ENCODE measurements at places on chromosomes 6 and 20.

- DNase-seq, result no peak
These were observed 14.8 kb upstream of the TGM2 start for GRCh38 chr20:38179846-38180245.

GRCh38 chr6:165717732-165718465, 54.9 kb upstream of the PDE10A start:
- no peak for DNase-seq

DNA sequence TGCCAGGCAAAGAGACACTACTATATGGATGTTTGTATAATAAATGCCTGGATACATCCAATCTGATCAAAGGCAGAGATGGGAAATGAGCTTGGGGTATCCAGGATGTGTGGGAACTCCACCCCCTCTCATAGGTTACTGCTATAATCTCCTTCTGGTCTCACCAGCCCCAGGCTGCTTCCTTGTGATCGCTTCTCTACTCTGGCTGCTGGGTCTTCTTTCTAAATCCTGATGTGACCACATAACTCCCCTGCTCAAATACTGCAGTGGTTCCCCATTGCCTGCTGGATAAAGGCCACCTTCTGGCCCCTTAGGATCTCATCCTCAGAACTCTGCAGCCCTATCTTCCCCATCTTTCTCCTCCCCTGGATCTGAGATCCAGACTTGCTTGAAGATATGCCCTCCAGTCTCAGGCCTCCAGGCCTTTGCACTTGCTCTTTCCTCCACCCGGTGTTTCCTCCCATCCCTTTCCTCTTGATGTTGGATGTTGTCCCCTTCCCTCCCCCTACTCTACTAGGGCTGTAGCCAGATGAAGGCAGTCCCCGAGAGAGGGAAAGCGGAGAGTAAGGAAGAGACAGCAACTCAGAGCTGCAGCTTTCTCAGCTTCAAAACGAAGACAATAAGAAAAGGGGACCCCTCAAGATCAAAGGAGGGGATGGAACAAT, 828 bp upstream of the XKR7 start:
- DNase-seq, result no peak

DNA sequence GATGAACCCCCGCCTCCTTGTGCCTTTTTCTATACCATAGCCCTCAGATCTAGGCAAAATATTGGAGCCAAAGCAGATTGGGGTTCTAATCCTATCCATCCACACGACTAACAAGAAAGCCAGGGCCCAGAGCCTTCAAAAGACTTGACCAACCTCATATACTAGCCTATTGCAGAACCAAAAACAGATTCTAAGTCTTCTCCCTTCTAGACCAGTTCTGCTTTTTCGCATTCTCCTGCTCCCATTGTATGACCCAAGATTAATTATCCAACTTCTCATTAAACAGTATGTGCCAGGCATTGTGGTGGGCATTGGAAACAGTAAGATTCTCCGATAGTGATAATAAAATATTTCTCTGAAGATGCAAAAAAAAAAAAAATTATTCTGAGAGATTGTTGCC, 113.7 kb upstream of the JARID2 start:
- DNase-seq, result no peak

GRCh38 chr6:139271056-139271455, 20.7 kb downstream of the TXLNB start:
- no peak for DNase-seq

- DNase-seq, result no peak
These were observed 10.8 kb upstream of the WTAP start for GRCh38 chr6:159716247-159717096.

DNA sequence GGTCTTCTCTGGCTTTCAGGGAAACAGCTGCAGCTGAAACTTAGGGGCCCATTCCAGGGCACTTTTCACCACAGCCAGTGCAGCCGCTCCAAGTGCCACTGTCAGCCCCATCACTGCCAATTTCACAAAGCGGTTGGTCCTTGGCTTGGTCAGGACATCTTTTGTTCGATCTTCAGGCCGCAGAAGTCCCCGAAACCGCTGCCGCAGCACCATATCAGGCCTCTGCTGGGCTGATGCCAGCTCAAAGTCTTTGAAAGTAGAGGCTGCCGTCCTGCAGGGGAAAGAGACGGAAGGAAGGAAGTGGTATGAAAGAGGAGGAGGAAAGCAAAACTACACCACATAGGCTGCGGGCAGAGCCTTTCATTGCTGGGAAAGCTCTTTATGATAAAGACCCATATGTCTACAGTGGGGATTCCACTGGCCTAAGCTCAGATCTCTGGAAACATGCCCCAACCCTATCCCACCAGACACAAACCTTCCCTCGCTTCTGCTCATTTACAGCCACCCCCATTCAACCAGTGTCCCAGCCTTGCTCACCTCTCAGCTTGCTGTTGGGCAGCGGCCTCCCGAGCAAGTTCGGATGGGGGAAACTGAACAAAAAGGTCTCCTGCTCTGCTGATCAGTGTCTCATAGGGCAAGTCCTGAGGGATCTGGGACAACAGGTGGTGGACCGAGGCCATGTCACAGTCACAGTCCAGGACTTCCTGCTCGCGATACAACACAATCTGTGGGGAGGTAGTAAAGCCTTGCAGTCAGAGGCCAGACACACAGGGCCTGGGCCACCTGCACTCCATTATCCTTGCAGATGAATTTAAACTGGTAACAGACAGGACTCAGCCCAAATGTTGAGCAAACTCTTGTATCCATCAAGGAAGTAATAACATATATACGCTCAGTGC, 23.5 kb downstream of the TBC1D20 start:
- peak; percentile 14 for DNase-seq

DNA sequence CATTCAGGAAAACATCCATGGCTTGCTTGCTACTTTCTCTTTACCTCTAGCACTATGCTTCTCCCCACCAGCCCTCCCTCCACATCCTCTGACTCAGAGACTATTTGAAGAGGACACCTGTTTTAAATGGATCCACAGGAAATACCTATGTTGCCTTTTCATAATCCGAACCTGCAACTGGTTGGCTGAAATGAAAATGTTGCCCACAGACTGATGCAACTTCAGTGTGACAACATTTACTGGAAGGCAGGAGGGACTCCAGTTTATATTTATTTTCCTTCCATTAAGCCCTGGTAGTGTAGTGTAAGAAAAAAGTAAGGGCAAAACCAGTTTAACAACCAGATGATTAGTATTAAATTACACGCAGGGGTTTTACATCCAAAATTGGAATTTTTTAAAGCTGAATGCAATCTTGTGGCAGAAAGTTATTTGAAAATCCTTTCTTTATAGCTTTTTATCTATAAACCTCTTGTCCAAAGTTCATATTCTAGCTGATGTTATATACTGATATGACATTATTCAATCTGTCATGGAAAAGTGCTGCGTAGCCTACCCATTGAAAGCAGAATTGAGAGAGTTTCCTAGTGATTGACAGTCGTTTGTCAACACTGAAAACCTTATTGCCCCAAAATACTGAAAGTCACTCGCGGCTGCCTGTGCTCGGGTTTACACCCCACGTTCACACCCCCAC, 881 bp upstream of the AIG1 start:
- no peak for DNase-seq

GRCh38 chr6:85714893-85715530, 72.3 kb upstream of the SYNCRIP start:
- no peak for DNase-seq

DNA sequence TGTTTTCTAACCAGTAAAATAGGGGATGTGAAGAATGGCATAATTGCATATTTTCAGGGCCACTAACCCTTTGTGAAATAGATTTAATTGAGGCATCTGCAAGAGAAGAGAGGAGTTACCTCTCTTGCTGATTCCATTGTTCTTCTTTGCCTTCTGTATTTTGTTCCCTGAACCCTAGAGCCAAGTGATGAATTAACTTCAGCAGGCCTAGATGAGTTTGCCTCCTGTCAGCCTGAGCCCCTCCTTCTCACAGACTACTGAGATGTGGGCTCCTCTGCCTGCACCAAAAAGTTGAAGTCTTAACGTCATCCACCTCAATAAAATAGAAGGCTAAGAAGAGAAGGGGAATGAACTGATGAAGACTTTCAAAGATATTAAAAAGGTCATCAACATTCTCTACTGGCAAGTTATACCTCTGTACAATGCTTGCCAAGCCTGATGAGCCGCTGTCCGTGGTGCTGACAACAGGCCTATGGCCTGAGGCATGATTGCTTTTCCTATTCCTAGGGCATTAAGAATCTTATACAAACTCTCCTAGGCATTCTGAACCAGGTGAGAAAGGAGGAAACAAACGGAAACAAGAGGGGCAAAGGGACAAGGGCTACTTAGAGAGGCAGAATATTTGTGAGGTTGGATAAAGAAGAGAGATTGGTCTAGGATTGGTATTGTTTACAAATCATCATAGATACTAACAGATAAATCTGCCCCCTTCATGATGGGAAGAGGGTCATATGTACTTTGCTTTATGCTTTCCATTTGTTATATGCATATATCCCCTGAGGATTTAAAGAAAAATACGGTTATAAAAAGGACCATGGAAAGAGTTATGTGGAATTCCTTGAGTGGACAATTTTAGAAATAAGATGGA, 46.8 kb downstream of the CD24 start:
- no peak for DNase-seq

- no peak for DNase-seq
These were observed 1286.2 kb upstream of the EYS start for GRCh38 chr6:66993272-66993671.

DNA sequence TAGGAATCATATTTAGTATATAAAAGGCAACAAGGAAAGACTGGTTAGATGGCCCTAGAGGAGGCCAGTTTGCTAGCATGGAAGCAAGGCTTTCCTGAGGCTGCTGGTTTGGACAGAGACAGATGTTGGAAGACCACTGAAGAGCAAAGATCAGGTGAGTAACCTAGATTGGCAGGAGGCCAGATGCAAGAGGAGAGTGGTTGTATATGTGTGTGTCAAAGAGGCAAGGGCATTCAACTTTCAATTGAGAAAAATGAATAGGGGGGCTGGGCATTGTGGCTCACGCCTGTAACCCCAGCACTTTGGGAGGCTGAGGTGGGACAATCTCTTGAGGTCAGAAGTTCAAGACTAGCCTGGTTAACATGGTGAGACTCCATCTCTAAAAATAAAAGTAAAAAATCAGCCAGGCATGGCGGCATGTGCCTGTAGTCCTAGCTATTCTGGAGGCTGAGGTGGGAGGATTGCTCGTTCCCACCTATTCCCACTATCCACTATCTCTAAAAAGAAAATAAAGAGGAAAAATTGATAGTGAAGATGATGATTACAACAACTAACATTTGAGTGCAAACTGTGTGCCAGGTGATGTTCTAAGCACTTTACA, 79.8 kb downstream of the PRDM1 start:
- DNase-seq, result no peak

Data from stimulated activated CD8-positive, alpha-beta memory T cell treated with anti-CD3 and anti-CD28 coated beads, Interleukin-2, amount 100 ng/mL, for 1 hour (primary cell).